H9 (cell line): ENCODE measurements at places on chromosomes 7 and 10.

DNA sequence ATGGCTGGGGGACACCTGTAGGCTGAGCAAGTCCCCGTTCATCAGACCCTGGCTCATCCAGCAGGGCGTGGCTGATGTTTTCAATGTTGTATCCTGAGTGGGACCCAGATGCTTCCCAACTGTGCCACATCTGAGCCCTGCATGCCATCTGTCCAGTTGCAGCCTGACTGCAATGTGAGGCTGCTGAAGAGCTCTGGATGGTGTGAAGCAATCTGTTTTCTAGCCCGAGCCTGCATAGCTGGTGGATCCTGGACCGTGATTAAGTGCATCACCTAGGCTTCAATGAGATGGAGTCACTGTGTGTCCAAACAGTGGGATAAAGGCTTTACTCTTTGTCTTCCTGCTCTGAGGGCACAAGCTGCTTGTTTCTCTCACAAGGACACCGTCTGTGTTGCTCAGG is 99.8 kb downstream of the TCF7L2 start:
- DNase-seq = no peak

GRCh38 chr7:147756300-147756699 is 834.3 kb upstream of the C7orf33 start:
- no peak for DNase-seq

- DNase-seq = no peak
Observed at GRCh38 chr10:125514206-125515162, 168.5 kb downstream of the TEX36 start.

GRCh38 chr10:132888898-132889490 is 53.4 kb downstream of the CFAP46 start:
- no peak for DNase-seq

GRCh38 chr7:21028599-21028998 is 241.9 kb upstream of the SP8 start:
- DNase-seq = no peak

DNA sequence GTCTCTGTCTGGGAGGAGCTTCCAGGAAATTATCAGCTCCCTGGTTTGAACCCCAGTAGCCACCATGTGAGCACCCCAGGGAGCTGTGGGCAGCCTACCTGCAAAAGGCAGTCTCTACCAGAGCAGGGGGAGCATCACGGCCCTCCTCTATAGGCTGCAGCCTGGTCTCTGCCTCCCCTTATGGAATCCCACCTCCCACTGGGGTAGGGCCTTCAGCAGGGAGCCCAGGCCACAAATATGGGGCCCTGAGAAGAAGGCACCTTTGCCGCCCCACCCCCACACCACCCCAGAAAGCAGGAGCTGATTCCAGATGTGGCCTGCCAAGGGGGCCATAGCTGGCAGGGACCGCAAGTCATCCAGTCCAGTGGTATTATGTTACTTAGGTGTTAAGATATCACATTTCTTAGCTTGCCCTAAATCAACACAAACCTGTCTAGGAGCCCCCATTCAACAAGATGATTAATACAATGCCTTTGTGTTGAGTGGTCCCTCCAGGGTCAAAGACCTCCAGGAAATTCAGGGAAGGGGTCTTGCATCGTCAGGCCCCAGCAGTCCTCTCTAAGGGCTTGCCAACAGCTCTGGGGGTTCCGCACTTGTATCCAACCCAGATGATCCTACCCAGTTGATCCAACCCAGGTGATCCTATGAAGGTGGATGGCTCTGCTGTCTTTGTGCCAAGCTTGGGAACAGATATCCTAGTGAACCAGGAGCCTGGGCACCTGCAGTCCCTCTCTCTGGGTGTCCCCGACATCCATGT is 114.9 kb downstream of the OAT start:
- DNase-seq = no peak

DNA sequence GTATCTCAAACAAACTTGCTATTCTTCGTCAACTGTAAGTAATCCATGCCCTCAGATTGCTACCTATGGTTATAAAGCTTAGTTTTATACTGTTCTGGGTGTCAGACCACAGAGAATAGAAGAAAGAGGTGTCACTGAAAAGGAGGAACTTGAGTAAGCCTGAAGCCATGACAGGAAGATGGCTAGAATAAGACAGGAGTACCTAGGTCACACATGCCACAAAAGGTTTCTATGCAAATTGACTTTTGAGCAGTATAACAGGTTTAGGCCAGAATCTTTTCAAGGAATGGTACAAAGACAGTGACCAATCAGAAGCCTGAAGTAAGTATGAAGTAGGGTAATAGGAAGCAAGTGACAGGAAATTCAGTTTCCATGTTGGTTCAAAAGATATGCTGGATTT is 23.5 kb downstream of the FBXW4 start:
- DNase-seq = no peak

DNA sequence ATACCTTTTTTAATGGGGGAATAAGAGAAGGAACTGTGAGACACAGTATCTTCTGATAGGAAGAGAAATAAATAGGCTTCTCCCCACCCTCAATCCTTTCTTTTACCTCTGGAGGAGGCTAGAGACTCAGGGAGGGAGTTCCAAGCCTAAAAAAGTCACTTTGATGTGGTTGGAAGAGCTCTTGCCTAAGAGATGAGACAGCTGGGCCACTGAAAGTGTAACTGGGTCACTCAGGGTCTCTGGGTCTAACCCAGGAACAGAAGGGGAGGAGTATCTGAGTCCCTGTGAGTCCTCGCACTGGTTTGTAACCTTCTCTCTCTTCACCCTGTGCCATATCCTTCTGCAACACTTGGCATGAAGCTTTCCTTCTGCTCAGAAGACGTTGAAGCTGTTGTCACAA is 222.9 kb upstream of the AGK start:
- no peak for DNase-seq
